ENCODE measurements at places on chromosomes 12 and 14.

DNA sequence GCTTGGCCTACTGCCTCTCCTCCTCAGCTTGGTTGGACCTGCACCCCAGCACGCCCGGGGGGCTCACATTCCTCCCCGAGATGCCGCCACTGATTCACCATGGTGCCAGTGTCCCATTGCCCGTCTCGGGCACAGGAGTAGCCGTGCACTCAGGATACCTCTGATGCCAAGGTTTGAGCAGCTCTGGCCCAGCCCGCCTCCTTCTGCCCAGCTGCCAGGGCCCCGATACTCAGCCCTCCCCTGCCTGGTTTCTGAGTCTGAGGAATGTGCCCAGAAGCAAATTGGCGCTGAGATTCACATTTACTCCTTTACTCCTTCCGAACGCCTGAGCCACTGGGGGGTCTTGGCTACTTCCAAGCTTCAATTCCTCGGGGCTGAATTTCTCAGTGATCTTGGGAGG, 63.5 kb downstream of the NINJ2 start:
- DNase-seq = no peak

GRCh38 chr12:96502477-96502876, 13.1 kb downstream of the CFAP54 start:
- no peak for DNase-seq

DNA sequence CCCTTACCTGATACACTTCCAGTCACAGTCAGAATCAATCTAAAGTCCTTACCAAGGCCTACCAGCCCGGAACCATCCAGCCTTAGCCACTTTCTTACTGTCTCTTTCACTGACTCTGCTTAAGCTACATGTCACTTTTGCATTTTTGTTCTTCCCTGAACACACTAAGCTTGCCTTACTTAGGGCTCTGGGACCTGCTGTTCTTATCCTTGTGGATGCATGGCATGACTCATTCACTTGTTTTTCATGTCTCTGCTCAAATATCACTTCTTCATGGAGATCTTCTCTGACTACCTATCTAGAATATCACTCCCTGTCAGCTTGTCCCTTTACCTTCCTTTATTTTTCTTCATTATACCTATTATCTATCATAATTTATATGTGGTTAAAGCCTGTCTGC, 65.6 kb upstream of the ZDHHC17 start:
- no peak for DNase-seq

DNA sequence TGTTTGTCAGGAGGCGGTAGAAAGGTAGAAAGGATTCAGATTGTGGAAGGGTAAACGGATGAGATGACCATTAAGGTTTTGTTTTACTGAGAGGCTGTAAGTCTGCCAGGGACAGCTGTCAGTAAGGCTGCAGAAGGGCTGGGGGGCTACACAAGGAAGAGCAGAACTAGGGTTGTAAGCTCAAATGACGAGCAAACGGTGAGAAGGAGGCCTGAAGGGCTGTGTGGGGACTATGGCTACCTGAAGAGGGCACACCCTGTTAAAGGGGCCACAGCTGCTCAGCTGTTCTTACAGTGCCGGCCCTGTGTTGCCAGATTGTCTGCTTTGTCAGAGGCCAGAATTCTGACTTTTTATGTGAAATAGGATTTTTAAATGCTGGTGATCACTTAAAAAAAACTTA, 19.1 kb downstream of the VASH1 start:
- no peak for DNase-seq

- DNase-seq = no peak
Measured at GRCh38 chr12:47913081-47913480, 8.3 kb upstream of the VDR start.

DNA sequence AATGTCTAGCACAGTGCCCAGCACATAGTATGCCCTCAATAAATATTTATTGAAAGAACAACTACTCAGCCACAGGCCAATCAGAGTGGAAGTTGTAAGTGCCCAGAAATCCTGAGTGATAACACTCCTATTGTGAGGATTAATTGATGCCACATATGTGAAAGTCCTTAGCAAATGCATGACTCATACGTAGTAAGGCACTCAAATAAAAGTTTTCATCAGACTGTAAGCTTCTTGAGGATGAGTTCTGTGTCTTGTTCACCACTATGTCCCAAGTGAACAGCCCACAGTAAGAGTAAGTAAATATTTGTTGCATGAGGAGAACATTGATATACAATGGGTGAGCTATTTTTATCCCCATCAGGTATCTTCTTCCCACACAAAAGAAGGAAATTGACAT, 24.7 kb upstream of the ANO6 start:
- no peak for DNase-seq

DNA sequence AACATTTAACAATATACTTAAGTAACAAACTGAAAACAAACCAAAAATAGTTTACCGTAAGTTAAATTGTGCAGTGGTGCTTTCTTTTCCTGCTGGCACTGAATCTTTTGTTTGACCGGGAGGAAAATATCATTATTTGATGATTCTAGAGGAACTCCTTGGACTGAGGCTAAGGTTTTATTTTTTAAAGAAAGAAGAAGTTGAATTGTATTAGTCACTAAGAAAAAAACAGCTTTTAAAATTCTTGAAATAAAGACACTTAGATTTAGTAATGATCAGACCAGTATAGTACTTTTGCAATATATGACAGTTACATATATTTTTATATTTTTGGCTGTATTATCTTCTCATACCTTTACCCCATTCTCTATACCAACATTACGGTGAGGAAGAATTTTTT, 10.3 kb downstream of the MIS18BP1 start:
- DNase-seq = no peak

GRCh38 chr14:50828721-50829488, 2.1 kb downstream of the NIN start:
- no peak for DNase-seq

- DNase-seq = peak; percentile 63
Measured at GRCh38 chr14:80364274-80364673, 153.0 kb upstream of the DIO2 start.

DNA sequence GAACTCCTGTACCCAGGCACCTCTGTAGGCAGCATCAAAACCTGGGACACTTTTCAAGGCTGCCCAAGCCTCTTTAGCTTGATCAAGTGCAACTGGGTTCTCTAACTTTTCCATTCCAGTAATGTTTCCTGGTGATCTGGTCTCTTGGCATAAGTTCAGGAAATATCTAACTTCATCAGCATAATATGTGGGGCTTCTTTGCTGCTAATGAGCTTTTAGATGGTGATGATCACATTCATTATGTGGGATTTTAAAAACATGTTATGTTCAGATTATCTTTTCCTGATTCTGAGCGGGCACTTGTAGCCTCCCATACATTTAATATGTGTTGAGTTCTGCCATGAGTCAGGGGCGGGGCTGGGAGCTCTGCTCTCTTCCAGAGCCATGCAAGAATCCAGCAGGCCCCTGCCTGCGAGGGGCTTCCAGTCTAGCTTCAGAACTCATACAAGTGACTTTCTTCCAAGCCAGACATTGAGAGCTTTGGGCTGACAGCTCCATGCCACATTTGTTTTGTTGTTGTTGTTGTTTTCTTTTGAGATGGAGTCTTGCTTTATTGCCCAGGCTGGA, 39.5 kb upstream of the RIN3 start:
- no peak for DNase-seq

- DNase-seq = no peak
Measured at GRCh38 chr12:120685522-120685921, 1.4 kb upstream of the MLEC start.

- DNase-seq = no peak
Measured at GRCh38 chr14:23704890-23705289, 68.7 kb downstream of the DHRS2 start.

- peak; percentile 4 for DNase-seq
Measured at GRCh38 chr12:44317651-44318126, 481.8 kb downstream of the TMEM117 start.

GRCh38 chr12:54341378-54342300, 16.7 kb downstream of the COPZ1 start:
- DNase-seq = no peak

- DNase-seq = no peak
Measured at GRCh38 chr12:43113135-43113534, 438.9 kb downstream of the ADAMTS20 start.

- peak; percentile 66 for DNase-seq
Measured at GRCh38 chr12:3055026-3055703, 22.0 kb upstream of the TSPAN9 start.

- DNase-seq = no peak
Measured at GRCh38 chr12:104763168-104763805, 194.8 kb downstream of the SLC41A2 start.

DNA sequence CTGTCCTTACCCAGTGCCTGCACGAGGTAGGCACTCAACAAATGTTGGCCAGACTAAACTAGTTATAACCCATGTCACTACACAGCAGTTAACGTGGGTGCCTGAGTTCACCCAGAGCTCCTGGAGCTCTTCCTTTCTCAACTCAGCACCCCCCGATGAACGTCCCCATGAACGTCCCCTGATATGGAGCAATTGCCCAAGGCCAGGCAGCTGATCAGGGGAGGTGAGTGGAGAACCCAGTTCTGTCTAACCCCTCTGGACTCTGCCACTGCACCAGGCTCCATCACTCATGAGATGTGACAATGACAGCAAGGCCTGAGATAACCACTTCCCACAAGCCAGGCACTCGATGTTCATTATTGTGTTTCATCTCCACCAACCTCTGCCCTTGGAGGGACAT, 199.0 kb downstream of the BCL11B start:
- no peak for DNase-seq

DNA sequence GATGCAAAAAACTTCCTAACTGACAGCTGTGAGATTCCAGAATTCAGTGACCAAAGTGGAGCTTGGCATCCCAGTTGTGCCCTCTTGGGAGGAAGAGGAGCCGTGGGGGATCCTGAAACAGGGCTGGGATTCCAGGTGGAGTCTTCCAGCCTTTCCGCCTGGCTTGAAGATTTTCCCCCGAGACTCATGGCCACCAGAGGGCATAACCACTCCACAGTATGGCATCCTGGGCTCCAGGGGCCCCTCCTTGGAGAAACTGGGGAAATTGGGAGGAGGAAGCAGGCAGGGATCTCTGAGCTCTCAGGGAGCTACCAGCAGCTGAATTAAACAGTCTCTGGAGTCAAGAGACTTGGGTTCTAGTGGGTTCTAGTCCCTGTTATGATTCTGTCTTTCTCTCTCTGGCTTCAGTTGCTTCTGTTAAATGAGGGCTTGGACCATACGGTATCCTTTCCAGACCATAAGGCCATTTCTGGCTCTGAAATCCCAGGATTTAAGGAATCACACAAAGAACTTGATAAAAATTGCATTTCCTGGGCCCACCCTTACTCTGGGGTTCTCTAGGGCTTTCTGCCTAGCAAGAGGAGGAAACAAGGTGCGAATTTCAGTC, 2.6 kb upstream of the TAMALIN start:
- DNase-seq = peak; percentile 66

GRCh38 chr14:74501135-74501614, 7.6 kb downstream of the ISCA2 start:
- DNase-seq = no peak

DNA sequence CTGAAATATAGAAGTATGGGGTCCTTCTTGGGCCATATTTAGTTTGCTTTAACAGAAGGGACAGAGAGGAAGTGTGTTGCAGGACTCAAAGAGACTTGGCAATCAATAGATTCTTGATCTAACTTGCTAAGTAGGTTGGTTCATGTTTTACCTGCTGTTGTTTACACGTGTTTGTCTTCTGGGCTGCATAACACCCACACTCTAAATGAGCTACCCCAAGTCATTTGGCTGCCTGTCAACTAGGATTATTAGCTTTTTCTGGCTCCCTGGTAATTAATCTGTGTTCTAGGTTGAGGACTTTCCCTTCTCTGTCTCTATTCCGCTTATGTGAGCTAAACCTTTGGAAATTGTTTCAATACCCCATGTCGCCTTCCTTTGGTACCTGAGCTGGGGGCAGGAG, 10.1 kb upstream of the TBPL2 start:
- no peak for DNase-seq

DNA sequence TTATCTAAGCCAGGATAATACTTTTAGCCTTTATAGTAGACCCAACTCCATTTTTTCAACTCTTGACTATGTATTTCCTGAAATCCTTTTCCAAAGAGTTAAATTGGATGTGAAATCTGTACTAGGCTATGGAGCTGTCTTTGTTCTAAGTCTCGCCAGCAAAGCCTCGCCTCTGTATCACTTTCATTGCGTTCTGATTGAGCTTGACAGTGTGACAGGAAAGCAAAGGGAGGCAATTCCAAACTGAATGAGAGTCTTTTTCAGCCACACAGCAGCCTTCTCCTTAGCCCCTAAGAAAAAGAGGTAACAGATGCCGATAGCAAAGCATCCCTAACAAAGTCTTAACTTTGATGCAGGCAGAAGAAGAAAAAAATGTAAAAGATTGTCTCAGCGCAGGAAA, 154.6 kb upstream of the OTX2 start:
- DNase-seq = no peak

DNA sequence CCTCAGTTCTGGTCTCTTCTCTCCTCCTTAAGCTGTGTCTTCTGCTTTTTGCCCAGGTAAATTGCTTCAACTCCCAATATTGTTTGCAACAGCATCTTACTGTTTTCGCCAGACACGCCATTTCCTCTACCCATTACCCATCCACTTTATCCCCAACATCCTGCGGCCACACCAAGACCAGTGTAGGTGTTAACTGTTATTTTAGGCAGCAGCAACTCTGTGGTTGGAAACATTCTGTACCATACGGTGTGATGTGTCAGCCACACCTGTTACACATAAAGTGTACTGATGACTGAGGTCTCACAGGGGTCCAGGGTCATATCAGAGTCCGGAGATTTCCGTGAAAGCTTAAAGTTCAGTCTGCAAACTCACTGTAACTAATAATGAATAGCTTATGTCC, 21.8 kb upstream of the KLRD1 start:
- DNase-seq = no peak

GRCh38 chr12:107152315-107152714, 59.0 kb upstream of the CRY1 start:
- DNase-seq = no peak

DNA sequence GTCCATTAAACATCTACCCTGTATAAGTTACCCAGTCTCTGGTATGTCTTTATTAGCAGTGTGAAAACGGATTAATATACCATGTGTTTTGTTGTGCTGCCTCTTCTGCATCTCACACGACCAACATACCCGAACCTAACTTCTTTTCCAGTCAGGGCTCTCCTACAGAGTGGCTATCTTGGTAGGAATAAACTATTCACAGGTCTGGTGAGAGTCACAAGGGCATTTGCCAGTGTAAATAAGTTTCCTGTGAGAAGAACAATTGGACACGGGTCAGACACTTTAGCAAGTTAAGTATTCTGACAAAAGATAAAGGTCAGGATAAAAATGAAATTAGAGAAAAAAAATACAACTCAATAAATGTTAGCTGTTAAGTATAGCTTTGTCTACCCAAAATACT, 60.9 kb downstream of the MYF5 start:
- DNase-seq = no peak

- DNase-seq = no peak
Measured at GRCh38 chr14:75784314-75784686, 123.3 kb downstream of the TTLL5 start.

- DNase-seq = no peak
Measured at GRCh38 chr12:2258025-2258424, 205.2 kb downstream of the CACNA1C start.

Data from COLO829 (cell line).